ENCODE measurements at places on chromosomes 6 and 20. TPM values are rescaled to one million over a fixed set of nuclear protein-coding genes. Genes with fewer than 3 reads are reported as not detected.

- no peak for DNase-seq
- H3K27ac ChIP-seq, result no peak overlapping the region
- no peaks in the 10 kb centered on the region for H3K36me3 ChIP-seq
- no peak overlapping the region for H3K4me3 ChIP-seq
- no peaks in the 10 kb centered on the region for H3K27me3 ChIP-seq
Observed at GRCh38 chr6:21360336-21360735, 233.2 kb upstream of the SOX4 start.

- no peak for DNase-seq
- no peaks in the 10 kb centered on the region for H3K36me3 ChIP-seq
- H3K4me3 ChIP-seq, result no peak overlapping the region
- no peaks in the 10 kb centered on the region for H3K4me1 ChIP-seq
Observed at GRCh38 chr6:111024681-111025080, 42.8 kb downstream of the RPF2 start.

- no peaks in the 10 kb centered on the region for H3K36me3 ChIP-seq
- H3K27ac ChIP-seq, result no peak overlapping the region
- DNase-seq, result no peak
- H3K4me3 ChIP-seq, result no peak overlapping the region
- H3K27me3 ChIP-seq, result no peaks in the 10 kb centered on the region
- no peaks in the 10 kb centered on the region for H3K4me1 ChIP-seq
Observed at GRCh38 chr20:11654766-11655165, 262.9 kb upstream of the BTBD3 start.

DNA sequence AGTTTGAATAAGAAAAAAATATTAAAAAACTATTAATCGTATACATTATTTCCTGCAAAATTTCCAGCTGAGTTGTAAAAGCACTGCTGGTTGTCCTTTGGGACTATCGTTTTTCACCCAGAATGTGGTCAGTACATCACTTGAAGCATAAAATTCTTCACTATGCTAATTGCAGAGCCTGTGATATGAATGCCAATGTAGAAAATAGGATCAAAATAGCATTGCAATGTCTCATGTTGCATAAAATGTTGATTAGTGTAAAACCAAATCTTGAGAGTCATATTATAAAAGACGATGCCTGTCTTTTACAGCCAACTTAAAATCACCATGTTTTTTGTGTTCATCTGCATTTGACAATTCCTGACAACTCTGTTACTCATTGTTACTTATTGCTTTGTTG is 207.7 kb downstream of the MMUT start:
- no peak overlapping the region for H3K27ac ChIP-seq
- H3K27me3 ChIP-seq, result no peaks in the 10 kb centered on the region
- H3K4me1 ChIP-seq, result no peaks in the 10 kb centered on the region
- H3K36me3 ChIP-seq, result no peaks in the 10 kb centered on the region
- no peak overlapping the region for H3K4me3 ChIP-seq
- no peak for DNase-seq

DNA sequence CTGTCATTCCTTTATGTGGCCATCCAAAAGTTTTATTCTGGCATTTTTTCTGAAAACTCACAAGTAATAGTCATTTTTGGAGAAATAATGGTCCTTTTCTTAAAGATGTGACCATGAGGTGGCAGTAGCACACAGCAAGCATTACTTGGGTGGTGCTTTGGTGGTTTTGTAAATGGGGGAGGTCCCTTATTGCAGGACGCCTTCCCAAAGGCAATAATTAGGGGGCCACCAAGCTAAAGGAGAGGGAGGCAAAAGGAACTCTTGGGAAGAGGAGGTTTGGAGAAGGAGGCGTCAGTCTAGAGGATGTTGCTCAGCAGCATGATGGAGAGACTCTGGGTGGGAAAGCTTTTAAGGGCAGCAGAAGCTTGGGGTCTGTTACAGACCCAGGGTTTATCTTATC is 422.6 kb upstream of the MMS22L start:
- no peaks in the 10 kb centered on the region for H3K36me3 ChIP-seq
- H3K27ac ChIP-seq, result no peak overlapping the region
- H3K4me3 ChIP-seq, result no peak overlapping the region
- H3K4me1 ChIP-seq, result no peaks in the 10 kb centered on the region

- no peaks in the 10 kb centered on the region for H3K27me3 ChIP-seq
- no peaks in the 10 kb centered on the region for H3K36me3 ChIP-seq
- DNase-seq, result no peak
- no peak overlapping the region for H3K27ac ChIP-seq
Observed at GRCh38 chr20:43467589-43467988, 9.9 kb downstream of the SRSF6 start.

DNA sequence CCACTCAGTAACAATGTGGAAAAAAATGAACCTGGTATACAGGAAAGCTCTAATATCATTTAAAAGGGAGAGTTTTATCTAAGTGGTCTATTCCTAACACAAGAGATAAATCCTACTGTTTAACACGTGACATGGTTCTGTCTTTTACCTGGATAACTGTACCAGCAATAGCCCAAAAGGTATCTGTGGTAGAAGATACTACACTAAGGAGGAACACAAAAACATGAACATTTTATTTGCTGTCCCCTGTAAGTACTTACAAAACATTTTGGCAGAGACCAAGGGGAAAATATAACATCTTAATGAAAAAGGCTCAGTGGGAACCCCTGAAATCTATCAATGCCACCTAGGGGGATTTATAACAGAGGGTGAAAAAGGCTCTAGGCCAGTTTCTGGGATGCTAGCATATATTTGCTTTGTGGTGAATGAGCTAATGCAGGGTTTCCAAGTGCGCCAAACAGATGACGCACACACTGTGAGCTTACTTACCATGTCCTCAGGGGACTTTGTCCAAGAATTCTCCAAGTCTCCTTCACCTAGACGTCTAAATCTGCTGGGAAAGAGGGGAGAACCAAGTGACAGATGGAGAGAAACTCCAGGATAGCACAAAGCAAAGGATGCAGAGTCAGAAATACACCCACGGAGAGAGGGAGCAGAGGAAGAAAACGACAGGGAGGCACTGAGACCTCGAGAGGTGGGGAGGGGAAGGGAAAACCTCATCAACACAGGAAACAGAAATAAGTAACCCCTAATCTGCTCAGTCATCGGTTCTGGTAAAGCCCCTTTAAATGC is 147.9 kb upstream of the PRND start:
- H3K36me3 ChIP-seq, result no peaks in the 10 kb centered on the region
- no peak overlapping the region for H3K4me3 ChIP-seq
- no peaks in the 10 kb centered on the region for H3K27me3 ChIP-seq

- no peak for DNase-seq
- no peak overlapping the region for H3K27ac ChIP-seq
- H3K4me3 ChIP-seq, result no peak overlapping the region
- no peaks in the 10 kb centered on the region for H3K36me3 ChIP-seq
- peaks cover 12% of the 10 kb centered on the region for H3K4me1 ChIP-seq
Observed at GRCh38 chr20:17803765-17804164, 104.0 kb downstream of the BANF2 start.

GRCh38 chr6:38570750-38571149 is 69.0 kb downstream of the BTBD9 start:
- no peaks in the 10 kb centered on the region for H3K36me3 ChIP-seq
- H3K4me1 ChIP-seq, result no peaks in the 10 kb centered on the region
- DNase-seq, result no peak
- no peak overlapping the region for H3K27ac ChIP-seq
- no peak overlapping the region for H3K4me3 ChIP-seq
- no peaks in the 10 kb centered on the region for H3K27me3 ChIP-seq

- H3K27ac ChIP-seq, result no peak overlapping the region
- H3K27me3 ChIP-seq, result no peaks in the 10 kb centered on the region
- H3K36me3 ChIP-seq, result no peaks in the 10 kb centered on the region
- H3K4me1 ChIP-seq, result no peaks in the 10 kb centered on the region
- no peak overlapping the region for H3K4me3 ChIP-seq
Observed at GRCh38 chr6:97717086-97717485, 434.1 kb upstream of the MMS22L start.

- H3K27me3 ChIP-seq, result no peaks in the 10 kb centered on the region
- no peak for DNase-seq
- no peaks in the 10 kb centered on the region for H3K4me1 ChIP-seq
- H3K27ac ChIP-seq, result no peak overlapping the region
Observed at GRCh38 chr20:58464838-58465237, 50.4 kb downstream of the APCDD1L start.

DNA sequence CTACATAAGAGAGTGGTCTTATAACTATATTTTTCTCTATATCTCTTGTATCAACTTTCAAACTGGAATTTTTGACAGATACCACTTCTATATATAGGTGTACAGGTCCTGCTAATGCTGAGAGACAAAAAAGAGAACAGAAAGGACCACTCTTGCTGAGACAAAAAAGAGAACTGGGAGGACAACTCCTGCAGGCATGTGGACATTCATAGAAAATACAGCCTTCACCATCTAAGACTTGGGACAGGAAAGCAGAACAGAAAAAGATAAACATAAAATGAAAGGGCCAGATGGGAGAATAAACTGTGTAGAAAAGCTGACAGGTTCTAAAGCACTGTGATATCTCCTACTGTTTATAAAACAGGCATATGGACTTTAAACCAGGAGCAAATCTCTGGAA is 541.0 kb upstream of the ADGRB3 start:
- no peak for DNase-seq
- no peak overlapping the region for H3K27ac ChIP-seq
- no peaks in the 10 kb centered on the region for H3K36me3 ChIP-seq
- no peak overlapping the region for H3K4me3 ChIP-seq
- H3K27me3 ChIP-seq, result no peaks in the 10 kb centered on the region

DNA sequence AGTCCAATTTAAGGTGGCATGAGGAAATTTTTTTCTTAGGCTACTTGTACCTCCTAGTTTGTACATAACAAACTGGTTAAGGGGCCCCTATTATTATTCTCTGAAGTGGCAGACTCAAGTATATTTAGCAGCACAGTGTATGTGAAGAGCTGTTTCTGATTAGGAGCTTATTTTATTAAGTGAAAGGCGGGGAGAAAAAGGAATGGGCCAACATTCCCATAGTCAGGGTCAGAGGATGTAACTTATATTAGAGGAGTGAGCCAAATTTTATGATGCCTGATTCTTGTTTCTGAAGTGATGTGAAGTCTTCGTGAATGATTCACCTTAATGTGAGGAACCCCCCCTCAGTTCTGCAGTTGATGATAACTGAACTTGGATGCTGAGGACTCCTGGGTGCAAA is 2.8 kb downstream of the HECA start:
- no peak overlapping the region for H3K27ac ChIP-seq
- H3K4me3 ChIP-seq, result no peak overlapping the region
- H3K27me3 ChIP-seq, result no peaks in the 10 kb centered on the region
- no peaks in the 10 kb centered on the region for H3K36me3 ChIP-seq
- H3K4me1 ChIP-seq, result peaks cover 14% of the 10 kb centered on the region
- no peak for DNase-seq

DNA sequence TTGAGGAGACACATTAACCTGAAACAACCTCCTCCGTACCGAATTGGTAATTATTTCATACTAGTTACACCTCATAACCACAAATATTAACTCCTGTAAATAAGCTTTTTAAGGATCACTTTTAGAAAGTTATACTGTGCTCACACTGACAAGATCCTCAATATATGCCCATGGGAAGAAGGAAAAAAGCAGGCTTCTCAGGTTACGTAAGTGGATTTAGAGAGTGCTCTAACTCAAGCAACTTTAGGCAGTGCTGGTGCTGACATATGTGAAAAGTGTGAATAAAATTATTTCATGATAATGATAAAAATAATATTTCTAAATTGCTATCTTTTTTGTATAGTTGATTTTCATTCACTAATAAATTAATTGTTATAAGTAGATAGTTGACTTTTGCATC is 76.1 kb downstream of the PRKN start:
- no peaks in the 10 kb centered on the region for H3K4me1 ChIP-seq
- H3K27ac ChIP-seq, result no peak overlapping the region
- H3K36me3 ChIP-seq, result no peaks in the 10 kb centered on the region
- no peak for DNase-seq
- H3K4me3 ChIP-seq, result no peak overlapping the region
- no peaks in the 10 kb centered on the region for H3K27me3 ChIP-seq

- H3K4me1 ChIP-seq, result no peaks in the 10 kb centered on the region
- H3K4me3 ChIP-seq, result no peak overlapping the region
- no peak overlapping the region for H3K27ac ChIP-seq
- no peaks in the 10 kb centered on the region for H3K27me3 ChIP-seq
- H3K36me3 ChIP-seq, result no peaks in the 10 kb centered on the region
Observed at GRCh38 chr6:113120582-113121285, 736.4 kb upstream of the MARCKS start.

GRCh38 chr6:166566026-166567011 is 20.2 kb downstream of the RAMACL start:
- H3K36me3 ChIP-seq, result no peaks in the 10 kb centered on the region
- DNase-seq, result no peak
- no peak overlapping the region for H3K4me3 ChIP-seq

- H3K4me1 ChIP-seq, result no peaks in the 10 kb centered on the region
- H3K27me3 ChIP-seq, result no peaks in the 10 kb centered on the region
- H3K36me3 ChIP-seq, result no peaks in the 10 kb centered on the region
Observed at GRCh38 chr20:24106801-24107445, 118.3 kb upstream of the GGTLC1 start.

- H3K36me3 ChIP-seq, result no peaks in the 10 kb centered on the region
- no peak for DNase-seq
- no peaks in the 10 kb centered on the region for H3K4me1 ChIP-seq
- no peak overlapping the region for H3K4me3 ChIP-seq
Observed at GRCh38 chr6:43740961-43741764, 28.8 kb upstream of the VEGFA start.

DNA sequence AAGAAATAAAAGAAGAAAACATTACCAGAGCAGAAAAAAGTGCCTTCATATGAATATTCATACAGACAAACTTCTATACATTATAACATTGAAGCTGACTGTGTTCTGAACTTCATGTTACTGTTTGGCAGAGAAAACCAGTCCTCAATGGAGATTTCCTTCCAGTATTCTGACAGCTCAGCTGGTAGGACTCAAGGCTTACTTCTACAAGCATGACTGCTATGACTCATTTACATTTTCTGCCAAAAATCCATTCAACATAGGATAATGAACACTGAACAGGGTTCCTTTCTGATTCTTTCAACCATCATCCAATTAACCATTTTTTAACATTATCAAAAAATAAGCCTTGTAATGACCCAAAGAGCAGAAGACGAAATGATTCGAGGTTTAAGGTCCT is 25.4 kb downstream of the COL9A1 start:
- no peak overlapping the region for H3K27ac ChIP-seq
- no peak overlapping the region for H3K4me3 ChIP-seq
- no peak for DNase-seq
- no peaks in the 10 kb centered on the region for H3K27me3 ChIP-seq

The SLX4IP gene
- 3.0 TPM for total RNA-seq

The DSTN gene
- 384 TPM for total RNA-seq

The DLK2 gene
- 0.90 TPM for total RNA-seq

The OR12D3 gene
- not detected for total RNA-seq

The GLO1 gene
- total RNA-seq, result 96.7 TPM

The WFDC10B gene
- total RNA-seq, result not detected

The TCF21 gene
- total RNA-seq, result 23.2 TPM

The PXDC1 gene
- total RNA-seq, result 21.6 TPM

The BEND3 gene
- 2.3 TPM for total RNA-seq

The SH3BGRL2 gene
- total RNA-seq, result 9.5 TPM

The SUMO4 gene
- total RNA-seq, result 4.5 TPM

The FUT9 gene
- total RNA-seq, result 0.13 TPM

The POPDC3 gene
- total RNA-seq, result not detected

The HLA-E gene
- total RNA-seq, result 181 TPM

The TMEM151B gene
- not detected for total RNA-seq

The MUC21 gene
- total RNA-seq, result not detected

The ABHD16B gene
- not detected for total RNA-seq

The LBP gene
- total RNA-seq, result not detected

All from ovary (tissue), 10 donors.